Stimulated activated CD8-positive, alpha-beta memory T cell treated with anti-CD3 and anti-CD28 coated beads, Interleukin-15, amount 100 ng/mL, for 4 hours (primary cell): ENCODE measurements at places on chromosomes 6 and 20.

DNA sequence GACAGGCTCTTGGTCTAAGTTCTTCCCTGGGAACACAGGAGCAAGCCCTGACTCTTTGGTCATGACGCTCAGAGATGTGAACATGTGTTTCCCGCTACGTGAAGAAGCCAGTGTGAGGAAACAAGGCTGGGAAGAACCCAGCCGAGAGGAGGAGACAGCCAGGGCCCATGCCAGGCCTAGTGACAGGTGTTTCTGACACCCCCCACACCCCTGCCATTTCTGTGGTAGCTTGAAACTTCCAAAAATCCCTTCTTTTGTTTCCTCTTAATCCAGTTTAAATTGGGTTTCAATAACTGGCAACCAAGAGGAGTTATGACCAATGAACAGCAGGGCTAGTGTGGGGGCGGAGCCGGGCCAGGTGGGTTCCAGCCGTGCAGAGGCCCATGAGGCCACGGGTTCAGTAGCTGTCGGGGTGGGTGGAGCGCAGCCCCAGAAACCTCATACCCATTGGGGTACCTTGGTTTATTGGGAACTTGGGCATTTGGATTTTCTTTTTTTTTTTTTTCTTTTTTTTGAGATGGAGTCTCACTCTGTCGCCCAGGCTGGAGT, 33.5 kb downstream of the WRNIP1 start:
- DNase-seq, result no peak

DNA sequence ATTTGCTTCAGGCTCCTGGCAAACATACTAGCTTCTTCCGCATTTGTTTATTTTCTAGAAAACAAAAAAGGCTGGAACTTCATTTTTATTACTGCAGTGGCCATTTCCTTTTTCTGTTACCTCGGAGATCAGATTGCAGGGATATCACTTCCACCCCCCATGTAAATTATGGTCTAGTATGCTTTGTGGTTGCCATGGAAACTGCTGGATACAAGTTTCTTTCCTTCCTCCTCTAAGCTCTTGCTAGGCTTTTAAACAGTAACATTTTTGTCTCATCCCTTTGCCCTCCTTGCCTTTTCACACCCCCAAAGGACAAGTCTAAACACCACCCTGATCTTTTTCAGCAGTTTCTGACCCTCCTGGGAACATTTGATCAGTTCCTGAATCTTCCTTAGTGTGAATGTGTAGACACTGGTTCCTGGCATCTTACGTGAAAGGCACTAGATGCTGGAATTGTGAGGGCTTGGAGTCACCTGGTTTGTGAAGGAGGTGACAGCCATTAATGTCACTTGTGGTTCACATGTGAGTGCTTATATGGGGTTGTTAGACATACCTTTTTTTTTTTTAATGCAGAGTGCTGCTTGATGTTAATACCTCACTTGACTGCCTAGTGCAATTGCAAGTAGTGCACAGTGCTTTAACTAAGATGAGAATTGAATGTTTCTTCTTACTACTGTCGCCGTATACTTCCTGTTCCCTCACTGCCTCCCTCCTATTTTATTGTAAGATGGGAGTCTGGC, 181.6 kb downstream of the JARID2 start:
- no peak for DNase-seq

GRCh38 chr20:31607640-31608250, 2.7 kb downstream of the ID1 start:
- DNase-seq, result no peak

GRCh38 chr6:89214197-89214596, 3.0 kb downstream of the GABRR1 start:
- no peak for DNase-seq

GRCh38 chr6:121399966-121400365, 35.5 kb upstream of the GJA1 start:
- DNase-seq, result no peak
